ENCODE measurements at places on chromosomes 13 and 19.

- no peak for DNase-seq
Observed at GRCh38 chr19:13718733-13719132, 45.6 kb upstream of the MRI1 start.

GRCh38 chr19:47433121-47433520 lies 13.8 kb upstream of the MEIS3 start:
- DNase-seq: no peak

DNA sequence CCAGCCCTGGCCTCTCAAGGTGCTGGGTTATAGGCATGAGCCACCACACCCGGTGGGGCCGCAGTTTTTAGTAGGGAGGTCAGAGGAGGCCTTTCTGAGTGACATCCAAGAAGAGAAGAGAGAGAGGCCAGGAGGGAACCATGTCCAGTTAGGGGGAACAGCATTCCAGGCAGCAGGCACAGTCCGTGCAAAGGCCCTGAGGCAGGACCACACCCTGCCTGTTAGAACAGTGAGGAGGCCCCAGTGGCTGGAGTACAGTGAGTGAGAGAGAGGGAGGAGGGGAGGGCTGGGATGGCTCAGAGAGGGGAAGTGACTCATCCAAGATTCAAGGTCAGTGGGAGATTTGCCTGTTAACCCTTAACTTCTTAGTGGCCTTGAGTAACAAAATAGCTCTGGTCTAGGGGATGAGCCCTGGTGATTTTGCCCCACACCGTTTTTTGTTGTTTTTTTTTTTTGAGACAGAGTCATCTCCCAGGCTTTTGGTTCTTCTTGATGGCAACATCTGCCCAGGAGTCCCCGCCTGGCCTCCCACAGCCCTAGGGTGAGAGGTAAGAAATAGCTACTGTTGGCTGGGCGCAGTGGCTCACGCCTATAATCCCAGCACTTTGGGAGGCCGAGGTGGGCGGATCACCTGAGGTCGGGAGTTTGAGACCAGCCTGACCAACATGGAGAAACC lies 2.7 kb upstream of the PLIN3 start:
- no peak for DNase-seq

GRCh38 chr13:40180776-40181175 lies 485.7 kb downstream of the FOXO1 start:
- DNase-seq: no peak

DNA sequence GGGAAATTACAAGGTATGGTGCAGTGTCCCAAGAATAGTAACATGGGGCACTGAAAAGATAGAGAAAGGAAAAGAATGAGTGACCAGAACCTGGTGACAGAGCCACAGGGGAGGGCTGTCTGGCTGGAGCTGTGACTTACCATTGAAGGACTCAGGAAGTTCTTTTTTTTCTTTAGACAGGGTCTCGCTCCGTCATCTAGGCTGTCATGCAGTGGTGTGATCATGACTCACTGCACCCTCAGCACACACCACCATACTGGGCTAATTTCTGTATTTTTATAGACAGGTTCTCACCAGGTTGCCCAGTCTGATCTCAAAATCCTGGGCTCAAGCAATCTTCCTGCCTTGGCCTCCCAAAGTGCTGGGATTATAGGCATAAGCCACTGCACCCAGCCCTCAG lies 8.8 kb upstream of the CPB2 start:
- DNase-seq: no peak

DNA sequence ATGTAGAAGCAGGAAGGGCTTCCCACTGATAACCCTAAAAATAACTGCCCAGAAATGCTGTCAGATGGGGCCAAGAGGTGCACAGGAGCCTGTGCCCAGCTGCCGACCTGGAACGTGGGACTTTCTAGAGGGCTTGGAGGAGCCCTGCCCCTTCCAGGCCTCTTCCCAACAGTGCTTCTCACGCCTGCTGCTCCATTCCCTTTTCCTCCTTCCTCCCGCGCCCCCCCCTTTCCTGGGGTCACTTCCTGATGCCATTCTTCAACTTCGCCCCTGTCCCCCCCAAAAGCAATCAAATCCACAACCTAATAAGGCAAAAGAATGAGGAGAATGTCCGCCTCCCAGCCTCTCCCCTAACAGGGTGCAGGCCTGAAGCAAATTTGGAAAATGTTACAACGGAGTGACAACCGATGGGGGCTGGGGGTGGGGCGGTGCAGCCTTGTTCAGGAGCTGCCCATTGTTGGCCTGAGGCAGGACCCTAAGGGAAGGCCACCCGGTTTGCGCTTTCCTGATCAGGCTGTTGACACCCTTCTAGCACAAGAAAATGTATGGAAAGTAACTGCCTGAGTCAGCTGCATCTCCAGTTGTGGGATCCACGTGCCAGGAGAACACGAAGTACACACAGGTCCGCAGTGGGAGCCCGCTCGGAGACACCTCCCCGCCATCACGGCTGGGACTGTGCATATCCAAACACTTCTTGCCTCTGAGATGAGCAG lies 18.7 kb downstream of the ACTN4 start:
- DNase-seq: no peak

GRCh38 chr13:105474983-105475610 lies 1060.4 kb downstream of the EFNB2 start:
- DNase-seq: no peak

GRCh38 chr19:34707661-34708060 lies 26.4 kb upstream of the ZNF181 start:
- no peak for DNase-seq

GRCh38 chr13:48783181-48783630 lies 129.5 kb downstream of the CYSLTR2 start:
- DNase-seq: no peak

DNA sequence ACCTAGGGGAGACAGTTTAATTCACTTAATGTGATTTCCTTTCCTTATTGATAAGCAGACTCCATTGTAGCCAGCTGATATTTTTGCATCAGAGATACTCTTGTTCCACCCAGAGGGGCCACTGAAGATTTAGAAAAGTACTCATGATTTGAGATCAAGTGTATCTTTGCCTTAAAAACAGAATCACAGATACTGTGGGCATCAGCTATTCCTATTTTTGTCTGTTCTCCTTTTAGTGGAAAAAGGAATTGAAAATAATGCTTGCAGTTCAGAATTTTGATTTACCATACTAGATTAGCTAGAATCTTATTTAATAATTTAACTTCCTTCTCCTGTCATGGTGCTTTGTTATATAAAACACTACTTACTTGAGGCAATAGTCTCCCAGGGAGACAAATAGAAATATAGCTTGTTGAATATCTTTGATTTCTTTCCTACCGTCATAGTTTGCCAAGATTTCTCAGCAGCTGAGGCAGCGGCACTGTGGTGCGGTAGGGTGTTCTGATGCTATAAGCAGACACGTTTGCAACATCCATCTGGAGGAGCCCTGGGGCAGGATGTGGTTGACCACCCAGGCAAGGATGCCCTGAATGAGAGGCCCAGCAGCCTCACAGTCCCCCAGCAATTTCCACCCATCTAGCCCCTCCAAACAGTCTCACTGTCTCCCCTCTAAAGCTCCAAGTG lies 47.0 kb upstream of the RAP2A start:
- no peak for DNase-seq

DNA sequence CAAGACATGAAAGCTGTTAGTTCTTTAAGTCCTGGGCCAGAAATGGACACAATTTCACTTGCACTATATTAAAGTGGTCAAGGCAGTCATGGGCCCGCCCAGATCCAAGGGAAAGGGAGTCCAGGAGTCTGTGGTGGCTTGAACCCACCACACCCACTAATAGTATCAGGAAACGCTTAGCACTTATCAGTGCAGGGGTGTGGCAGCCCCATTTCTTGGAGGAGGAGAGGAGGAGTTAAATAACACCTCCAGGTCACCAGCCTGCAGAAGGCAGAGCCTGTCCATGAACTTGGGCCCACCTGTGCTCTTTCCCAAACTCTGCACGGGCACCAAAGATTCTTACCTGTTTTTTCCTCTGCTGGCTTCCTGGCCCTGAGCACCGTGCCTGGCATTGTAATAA lies 5.4 kb upstream of the NTN5 start:
- DNase-seq: no peak

- DNase-seq: no peak
Observed at GRCh38 chr19:17202249-17202648, 12.9 kb upstream of the USE1 start.

DNA sequence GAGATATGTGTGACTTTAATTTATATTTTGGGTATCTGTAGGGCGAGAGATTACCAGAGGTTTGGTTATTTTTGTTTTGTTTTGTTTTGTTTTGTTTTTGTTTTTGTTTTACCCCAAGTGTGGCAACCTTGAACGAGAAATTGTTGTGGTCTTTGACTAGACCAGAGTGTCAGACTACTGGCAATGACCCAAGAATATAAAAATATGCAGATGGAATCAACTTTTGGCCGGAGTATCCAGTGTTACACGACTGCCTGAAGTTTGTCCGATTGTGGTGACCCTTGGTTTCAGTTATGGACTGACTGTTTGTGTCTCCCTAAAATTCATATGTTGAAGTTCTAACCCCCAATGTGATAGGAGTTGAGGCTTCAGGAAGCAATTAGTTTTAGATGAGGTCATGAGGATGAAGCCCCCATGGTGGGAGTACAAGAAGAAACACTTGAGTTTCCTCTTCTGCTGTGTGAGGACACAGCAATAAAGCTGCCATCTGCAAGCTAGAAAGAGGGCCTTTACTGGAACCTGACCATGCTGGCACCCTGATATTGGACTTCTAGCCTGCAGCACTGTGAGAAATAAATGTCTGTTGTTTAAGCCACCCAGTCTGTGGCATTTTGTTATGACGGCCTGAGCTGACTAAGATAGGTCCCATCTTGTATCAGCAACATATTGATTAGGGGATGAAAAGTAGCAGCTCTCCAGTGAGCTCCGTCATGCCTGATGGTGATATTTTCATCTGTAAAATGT lies 261.7 kb downstream of the MTUS2 start:
- DNase-seq: no peak

DNA sequence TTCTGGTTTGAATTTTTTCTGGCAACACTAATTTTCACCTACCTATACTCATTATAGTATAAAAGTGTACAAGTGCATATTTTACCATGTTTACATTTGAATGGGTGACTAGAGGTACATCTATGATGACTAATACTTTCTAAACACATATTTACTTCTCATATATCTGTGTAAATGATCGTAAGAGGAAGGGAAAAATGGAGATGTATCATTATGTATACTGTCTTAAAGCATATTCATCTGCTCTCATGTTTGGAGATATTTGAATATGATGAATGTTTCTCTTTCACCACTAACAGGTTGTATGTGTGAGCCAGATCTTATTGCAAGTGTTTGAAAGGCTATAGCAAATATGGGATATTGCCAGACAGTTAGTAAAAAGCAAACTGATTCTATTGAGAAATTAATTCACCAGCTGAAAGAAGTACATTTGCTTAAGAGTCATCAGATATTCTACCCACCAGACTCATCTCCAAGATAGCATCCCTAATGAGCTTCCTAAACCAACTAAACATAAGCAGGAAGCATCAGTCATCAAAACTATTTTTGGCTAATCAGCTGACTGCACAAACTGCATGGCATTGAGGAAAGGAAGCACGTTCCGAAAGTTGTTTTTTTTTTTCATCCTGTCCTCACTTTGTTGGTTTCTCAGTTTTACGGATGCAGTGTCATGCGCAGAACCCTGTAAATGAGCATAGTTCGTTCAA lies 738.2 kb downstream of the GPC5 start:
- DNase-seq: no peak

GRCh38 chr19:3333662-3334061 lies 32.7 kb upstream of the NFIC start:
- DNase-seq: no peak

DNA sequence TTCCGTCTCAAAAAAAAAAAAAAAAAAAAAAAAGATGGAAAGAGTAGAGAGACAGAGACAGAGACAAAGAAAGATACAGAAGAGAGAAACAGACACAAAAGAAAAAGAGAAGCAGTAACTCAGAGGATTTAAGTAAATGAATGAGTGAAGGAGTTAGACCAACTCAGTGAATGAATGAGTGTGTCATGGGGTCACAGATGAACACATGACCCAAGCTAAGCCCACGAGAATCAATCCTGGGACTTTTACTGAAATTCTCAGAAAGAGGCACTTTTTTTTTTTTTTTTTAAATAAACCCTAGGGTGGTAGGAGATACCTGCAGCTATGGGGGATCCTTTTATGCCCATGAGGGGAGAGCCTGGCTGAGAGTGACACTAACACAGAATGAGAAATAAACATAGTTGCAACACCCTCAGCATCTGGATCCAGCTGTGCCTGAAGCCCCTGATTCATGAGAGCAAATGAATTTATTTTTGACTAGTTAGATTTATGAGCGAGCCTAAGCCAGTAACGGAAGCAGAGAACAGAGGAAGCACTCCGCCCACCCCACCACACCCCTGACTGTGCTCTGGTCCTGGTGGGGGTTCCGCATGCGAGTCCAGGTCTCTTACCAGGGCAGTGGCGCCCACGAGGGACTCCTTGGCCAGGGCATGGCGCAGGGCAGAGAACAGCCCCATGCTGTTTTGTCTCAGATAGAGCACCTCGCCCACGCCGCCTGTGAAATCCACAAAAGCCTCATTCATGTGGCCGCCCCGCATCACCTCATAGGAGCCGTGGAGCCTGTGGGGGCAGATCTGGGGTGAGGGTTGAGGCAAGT lies 4.6 kb downstream of the CAPN12 start:
- DNase-seq: no peak

- no peak for DNase-seq
Observed at GRCh38 chr19:58089846-58090245, 8.2 kb downstream of the ZSCAN18 start.

DNA sequence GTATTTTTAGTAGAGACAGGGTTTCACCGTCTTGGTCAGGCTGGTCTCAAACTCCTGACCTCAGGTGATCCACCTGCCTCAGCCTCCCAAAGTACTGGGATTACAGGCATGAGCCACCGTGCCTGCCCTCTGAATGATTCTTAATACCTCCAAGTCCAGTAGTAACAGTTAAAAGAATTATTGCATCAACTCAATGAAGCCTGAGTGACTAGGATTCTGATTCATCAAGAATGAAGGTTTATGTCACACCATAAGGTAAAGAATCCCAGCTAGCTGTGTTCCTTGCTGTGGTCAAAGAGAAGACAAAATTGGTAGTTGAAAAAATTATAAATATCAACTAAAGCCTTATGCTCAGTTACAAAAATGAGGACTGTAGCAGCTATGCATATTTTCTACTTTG lies 81.2 kb upstream of the ABCC4 start:
- DNase-seq: no peak

DNA sequence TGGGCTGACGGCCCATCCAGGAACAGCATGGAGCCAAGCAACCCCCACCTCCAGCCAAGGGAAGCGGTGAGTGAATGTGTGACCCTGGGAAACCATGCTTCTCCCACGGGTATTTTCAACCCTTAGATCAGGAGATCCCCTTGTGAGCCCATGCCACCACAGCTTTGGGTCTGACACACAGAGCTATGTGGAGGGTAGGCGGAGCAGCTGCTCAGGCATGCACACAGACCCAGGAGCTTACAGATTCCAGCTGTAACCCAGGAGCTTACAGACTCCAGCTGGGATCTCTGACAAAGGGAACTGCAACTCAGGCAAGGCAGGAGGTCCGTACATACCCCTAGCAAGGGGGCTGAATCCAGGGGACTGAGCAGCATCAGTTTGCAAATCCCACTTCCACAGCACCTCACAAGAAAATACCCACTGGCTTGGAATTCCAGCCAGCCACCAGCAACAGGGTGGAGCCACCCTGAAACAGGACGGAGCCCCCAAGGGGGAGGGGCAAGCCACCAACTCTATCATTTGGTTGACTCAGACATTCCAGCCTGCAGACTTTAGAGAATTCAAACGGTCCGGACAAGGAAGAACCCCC lies 40.8 kb upstream of the RFXAP start:
- no peak for DNase-seq

- DNase-seq: no peak
Observed at GRCh38 chr13:106129273-106129672, 406.2 kb downstream of the EFNB2 start.

GRCh38 chr19:11377237-11377636 lies 2.8 kb downstream of the SWSAP1 start:
- no peak for DNase-seq
